Left renal cortex interstitium (tissue), 4 donors: ENCODE measurements at places on chromosomes 2 and 18. TPM values are rescaled to one million over a fixed set of nuclear protein-coding genes. Genes with fewer than 3 reads are reported as not detected.

GRCh38 chr2:20476950-20477349 lies 30.1 kb downstream of the RHOB start:
- DNase-seq: no peak

Gene RGPD3
- 0.46 TPM for polyA plus RNA-seq

DNA sequence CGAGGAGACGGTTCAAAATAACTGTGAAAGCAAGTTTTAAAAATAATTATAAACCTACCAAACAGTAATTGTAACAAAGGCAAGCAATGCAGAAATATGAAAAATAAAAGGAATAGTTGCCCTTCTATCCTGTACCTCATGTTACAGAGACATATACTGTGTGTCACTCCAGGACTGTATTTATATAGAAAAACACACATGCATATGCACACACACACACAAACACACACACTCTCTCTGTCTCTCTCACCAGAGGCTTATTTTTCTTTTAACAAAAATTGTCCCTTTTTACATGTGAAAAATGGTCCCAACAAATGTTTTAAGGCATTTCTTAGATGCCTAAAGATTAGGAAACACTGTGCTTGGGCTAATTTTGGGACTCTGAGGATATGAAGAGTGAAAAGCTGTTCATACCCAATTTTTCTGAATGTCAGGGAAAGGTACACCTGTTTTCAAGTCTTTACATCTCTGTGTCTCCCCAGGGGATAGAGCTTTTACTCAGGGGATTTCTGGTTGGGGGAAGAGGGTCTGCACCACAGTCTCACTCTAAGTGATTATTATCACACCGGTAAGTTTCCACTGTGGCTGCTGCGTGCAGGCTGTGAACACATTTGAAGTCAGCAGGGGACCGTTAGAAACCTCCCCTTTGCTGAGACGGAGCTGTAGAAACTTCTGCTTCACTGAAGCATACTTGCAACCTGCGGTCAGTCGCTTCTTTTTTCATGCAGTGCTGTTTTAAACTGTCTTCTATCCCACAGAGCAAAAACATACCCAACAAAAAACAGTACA lies 51.4 kb upstream of the SPAG16 start:
- no peak for DNase-seq

- DNase-seq: no peak
Measured at GRCh38 chr18:39845106-39845505, 2109.9 kb upstream of the PIK3C3 start.

DNA sequence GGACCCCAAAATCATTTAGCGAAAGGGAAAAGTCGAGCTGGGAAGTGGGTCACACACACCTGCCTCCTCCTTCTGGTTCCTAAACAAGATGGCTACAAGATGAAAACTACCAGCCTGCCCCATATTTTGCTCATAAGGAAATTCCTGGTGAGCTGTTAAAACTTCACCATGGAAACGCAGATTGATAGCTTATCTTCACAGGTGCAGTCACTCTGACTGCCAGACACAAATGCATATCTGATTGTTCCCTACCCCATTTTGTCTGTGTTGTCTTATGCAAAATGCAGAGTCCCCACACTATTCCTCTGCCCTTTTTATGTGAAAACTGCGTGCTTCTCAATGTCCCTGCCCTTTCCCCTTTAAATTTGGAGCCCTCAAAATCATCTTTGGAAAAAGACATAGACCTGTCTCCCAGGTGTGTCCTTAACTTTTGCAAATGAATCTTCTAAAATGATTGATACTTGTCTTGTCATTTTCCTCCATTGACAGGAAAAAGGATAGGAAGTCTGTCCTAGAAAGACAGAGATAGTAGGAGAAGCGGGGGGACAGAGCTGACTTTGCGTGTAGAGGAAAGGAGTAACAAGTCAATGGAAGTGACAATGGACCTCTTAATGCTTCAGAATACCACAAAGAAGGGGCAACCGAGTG lies 38.9 kb upstream of the THOC1 start:
- no peak for DNase-seq

Gene HOXD12
- 0.28 TPM for polyA plus RNA-seq

Gene OTOS
- polyA plus RNA-seq: 0.24 TPM

DNA sequence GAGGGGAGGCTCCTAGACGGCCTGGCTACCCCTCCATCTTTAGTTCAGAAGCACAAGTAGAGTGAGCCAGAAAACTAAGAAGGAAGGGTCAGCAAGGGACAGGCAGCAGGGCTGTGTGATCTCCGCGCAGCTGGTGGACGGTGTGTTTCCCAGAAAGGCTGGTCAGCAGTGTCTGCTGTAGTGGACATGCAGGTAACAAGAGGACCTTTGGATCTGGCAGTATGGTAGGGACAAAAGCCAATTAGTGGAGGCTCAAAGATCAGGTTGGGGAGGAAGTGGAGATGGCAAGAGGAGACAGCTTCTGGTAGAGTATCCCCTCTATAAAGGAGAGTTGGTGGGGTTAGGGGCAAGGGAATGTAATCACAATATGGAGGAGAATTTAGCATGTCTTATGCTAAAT lies 95.1 kb downstream of the NCK2 start:
- DNase-seq: no peak
